ENCODE measurements at places on chromosomes 5 and 9.

GRCh38 chr5:34791761-34792244 lies 47.2 kb upstream of the TTC23L start:
- no peak for DNase-seq

DNA sequence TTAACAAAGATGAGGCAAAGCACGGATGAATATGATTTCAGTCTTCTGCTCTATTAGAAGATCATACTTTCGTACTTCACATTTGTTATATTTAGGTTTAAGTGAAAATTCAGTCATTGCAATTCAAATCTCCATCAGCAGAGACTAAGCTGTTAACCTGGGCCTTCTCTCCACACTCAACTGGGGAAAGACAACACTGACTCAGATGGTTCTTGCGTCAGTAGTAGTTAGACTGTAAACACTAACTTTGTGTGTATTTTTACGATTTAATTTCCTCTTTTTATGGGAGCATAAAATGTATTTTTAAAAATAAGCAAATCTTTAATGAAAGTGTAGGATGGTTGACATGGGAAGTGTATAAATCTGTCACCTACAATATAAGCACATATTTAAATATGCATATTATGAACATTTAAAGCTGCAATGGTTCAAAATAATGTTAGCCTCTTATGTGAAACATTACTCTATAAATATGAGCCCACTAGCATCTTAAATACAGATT lies 42.7 kb upstream of the ZNF608 start:
- DNase-seq: no peak

DNA sequence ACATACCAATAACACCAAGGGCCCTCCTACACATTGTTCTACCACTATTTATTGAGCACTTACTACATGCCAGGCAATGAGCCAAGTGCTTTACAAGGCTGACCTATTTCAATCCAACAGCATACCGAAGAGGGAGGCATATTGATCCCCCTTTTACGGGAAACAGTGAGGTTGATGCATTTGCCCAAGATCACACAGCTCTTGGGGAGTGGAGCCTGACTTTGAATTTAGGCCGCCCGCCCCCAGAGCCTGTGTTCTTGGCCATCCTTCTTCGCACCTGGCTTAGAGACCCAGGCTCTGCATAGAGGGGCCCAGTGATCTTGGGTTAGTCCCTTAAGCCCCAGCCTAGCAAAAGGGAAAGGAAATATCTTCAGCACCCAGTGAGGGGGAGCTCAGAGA lies 158.1 kb upstream of the IER5L start:
- DNase-seq: no peak

DNA sequence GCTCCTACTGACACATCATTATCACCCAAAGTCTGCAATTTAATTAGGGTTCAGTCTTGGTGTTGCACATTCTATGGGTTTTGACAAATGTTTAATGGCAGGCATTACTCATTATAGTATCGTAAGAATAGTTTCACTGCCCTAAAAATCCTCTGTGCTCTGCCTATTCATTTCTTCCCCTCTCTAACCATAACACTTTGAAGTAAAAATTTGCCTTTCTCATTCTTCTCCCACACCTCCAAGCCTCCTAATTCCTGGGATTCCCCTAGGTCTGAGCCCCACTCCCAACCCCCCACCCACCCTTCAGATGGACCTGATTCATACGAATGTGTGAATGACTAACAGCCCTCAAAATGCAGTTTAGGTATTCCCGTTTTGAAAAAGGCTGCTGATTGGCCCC lies 18.4 kb downstream of the ENC1 start:
- no peak for DNase-seq

- DNase-seq: no peak
These were observed 2200.5 kb downstream of the MAT2B start for GRCh38 chr5:165705960-165706359.

DNA sequence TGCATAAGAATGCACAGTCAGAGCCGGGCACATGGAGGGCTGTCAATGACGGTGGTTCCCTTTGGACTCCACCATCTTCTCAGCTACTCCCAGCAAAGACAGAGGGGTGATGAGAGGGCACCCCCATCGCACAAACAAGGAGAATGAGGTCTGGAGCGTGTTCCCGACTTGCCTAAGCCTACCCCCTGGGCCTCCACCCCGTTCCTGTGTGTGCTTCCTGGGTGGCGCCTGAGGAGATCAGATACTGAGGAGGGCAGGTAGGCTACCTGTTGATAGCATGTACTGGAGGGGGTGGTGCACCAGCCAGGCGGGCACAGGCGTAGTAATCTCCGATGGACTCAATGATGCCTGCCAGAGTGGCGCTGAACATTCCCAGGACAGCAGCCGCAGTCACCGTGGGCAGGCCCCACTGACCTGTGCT lies 4.1 kb downstream of the SLC23A1 start:
- DNase-seq: peak; percentile 51

- DNase-seq: no peak
These were observed 2019.9 kb downstream of the MAT2B start for GRCh38 chr5:165525271-165525670.

GRCh38 chr5:151619812-151620460 lies 28.8 kb upstream of the FAT2 start:
- DNase-seq: peak; percentile 98

DNA sequence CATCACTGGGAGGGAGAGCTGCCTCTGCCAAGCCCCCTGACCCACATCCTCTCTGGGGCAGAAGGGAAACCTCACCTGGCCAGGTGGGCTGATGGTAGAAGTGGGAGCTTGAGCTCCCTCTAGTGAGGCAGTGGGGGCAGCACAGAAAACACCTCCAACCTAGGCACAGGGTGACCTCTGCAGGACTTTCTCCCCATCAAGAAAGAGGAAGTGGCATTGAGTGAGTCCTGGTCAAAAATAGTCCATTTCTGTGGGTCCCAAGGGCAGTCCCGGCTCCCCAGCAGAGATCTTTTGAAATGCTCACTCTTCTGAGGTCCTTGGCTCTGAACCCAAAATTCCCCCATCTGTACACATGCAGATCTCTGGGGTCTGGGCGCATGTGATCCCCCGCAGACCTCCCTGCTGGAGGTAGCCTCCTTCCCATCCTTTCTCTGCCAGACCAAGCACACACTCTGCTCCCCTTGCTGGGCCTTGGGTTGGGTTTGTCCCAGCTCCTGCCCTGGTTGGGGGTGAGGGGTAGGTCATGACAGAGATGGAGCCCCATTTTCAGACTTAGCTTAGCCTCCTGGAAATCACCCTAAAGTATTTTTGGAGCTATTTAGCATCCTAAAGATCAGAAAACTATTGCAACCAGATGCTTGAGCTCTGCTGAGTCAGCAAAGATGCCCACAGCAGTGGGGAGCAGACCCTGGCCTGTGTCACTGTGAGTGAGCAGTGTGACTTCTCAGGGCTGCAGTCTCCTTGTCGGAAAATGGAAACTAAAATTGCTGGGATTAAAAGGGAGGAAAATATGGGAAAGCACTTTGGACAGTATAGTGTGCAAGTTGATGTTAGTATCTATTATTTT lies 41.6 kb upstream of the LCP2 start:
- no peak for DNase-seq

- DNase-seq: no peak
These were observed 21.3 kb downstream of the RPS6 start for GRCh38 chr9:19358701-19359100.

DNA sequence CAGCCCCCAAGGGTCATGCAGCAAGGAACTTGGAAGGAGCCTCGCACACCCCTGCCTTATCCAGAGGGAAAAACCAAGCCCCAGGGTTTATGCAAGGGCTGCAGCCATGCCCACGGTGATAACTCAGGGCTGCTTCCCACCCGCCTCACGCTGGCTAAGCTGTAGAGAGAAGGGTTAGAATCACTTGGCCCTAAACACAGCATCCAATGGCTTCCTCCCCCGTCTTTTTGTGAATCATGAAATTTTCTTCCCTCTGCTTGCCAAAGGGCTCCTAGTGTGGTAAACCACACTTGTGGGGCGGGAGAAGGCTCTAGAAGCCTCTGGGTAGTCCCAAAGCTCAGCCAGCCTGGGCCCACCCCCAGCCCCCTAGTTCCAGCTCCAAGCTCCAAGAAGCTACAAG lies 55.9 kb upstream of the ORM1 start:
- DNase-seq: no peak

DNA sequence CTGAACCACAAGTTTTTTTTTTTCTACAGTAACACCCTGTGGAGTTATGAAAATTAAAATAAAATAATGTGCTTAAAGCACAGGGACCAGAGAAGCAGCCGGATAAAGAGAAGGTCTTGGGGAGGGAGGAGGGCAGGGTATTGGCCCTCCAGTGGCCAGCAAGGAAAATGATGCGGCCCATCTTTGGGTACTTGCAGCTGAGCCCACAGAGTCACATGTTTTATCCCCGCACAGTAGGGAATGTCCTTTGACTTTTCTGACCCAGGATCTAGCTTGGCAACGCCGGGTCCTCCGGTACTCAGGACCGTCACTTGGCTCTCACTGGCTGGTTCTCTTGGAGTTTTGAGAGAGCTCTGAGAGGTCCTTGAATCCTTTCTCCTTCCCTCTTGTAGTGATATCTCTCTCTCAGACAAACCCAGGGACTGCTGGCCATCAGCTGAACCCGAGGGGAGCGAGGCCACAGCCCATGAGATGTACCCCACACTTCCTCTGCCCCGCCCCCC lies 35.3 kb upstream of the HSPA9 start:
- no peak for DNase-seq

DNA sequence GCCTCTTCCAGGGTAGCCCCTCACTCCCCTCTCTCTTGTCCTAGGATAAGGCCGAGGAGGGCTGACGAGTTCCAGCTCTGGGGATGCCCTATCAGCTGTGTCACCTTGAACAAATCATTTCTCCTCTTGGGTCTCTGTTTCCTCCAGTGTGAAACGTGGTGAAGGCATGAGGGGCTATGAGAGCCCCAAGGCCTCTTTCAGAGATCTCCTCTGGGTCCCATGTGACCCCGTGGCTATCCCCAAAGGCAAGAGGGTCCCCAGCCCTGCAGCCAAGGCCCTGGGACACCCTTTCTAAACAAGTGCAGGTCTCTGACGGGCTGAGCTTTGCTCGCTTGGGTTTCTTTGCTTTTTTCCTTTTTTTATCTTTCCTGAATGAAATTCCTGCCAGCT lies 25.5 kb upstream of the SPTLC1 start:
- no peak for DNase-seq

GRCh38 chr5:113562828-113563400 lies 49.4 kb downstream of the YTHDC2 start:
- DNase-seq: no peak

- DNase-seq: no peak
These were observed 232.3 kb upstream of the PAPPA start for GRCh38 chr9:115921301-115921700.

- no peak for DNase-seq
These were observed 179.5 kb downstream of the YTHDC2 start for GRCh38 chr5:113692891-113693457.

DNA sequence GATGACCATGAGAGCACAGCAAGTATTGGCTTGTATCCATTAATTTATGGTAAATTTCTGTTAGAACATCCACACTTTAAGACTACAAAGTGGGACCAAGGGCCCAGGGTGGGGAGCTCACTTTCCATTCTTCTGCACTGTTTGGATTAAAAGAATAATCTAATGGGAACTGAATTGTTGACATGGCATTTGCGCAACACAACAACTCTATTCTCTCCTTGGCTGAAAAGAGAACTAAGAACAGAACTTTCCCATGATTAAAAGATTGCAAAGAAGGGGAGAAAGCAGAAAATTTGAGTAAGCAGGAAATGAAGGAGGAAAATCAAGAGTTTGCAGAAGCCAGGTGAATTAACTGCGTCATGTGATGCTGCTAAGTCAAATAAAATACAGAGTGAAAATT lies 143.4 kb downstream of the HINT1 start:
- no peak for DNase-seq

DNA sequence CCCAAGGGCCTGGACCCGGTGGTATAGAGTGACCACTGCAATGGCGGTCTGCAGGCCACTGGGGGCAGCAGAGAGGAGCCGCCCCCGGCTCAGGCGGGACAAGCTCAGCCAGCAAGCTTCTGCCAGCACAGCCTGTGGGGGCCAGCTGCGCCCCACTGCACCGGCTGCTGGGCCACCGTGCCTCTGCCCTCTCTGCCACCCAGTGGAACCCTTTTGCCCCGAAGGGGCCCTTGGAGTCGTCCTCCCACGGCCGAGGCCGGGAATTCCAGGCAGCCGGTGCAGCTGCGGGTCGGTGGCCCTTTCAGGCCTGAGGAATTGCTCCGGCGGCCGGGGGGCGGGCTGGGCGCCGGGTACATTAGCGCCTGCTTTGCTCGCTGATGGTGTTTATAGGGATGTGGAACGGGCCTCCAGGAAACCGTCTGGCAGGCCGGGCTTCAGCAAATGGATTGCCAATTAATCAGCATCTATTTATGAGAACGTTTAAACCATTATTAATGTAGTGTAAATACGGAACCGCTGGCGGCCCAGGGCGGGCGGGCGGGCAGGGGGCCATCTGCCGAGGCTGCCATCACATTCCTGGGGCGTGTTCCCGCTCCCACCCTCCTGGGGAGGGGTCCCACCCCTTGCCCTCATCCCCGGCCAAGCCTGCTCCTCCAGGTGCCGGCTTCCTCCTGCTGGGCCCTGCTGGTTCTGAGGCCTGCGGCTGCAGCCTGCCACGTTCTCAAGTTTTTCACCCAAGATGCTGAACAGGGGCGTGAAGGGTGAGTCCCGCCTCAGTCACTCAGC lies 127.4 kb downstream of the BARX1 start:
- DNase-seq: no peak

DNA sequence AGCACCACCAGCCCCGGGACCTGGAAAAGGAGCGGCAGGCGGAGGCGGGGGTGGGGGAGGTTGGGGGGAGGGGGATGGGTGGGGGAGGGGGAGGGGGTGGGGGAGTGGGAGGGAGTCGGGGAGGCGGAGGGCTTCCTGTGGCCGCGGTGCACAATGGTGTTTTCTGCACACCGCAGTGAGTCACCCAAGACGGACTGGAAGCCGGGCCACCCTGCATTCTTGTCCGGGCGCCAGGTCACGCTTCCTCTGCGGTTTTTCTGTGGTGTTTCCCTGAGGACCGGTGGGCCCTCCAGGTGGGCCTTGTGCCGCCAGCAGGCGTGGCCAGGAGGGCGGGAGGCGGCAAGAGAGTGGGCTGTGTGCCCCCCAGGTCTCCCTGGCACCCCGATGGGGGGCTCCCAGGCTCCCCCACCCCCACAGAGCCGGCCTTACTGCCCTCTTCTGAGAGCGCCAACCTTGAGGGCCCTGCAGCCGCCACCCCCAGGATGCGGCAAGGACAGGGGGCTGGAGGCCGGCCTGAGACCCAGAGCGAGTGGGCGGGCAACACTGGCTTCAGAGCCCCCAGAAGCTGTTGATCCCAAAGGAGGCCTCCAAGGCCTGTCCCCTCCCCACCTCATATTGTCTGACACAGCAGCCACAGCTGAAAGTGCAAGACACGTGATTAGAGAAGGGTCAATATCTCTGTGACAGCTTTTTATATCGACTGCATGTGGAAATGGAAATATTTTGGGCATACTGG lies 11.1 kb downstream of the EXD3 start:
- peak; percentile 96 for DNase-seq
